Naive B cell (primary cell): ENCODE measurements at places on chromosomes 3 and 15.

GRCh38 chr3:197186887-197187588 is 111.4 kb downstream of the DLG1 start:
- peak; percentile 41 for DNase-seq

DNA sequence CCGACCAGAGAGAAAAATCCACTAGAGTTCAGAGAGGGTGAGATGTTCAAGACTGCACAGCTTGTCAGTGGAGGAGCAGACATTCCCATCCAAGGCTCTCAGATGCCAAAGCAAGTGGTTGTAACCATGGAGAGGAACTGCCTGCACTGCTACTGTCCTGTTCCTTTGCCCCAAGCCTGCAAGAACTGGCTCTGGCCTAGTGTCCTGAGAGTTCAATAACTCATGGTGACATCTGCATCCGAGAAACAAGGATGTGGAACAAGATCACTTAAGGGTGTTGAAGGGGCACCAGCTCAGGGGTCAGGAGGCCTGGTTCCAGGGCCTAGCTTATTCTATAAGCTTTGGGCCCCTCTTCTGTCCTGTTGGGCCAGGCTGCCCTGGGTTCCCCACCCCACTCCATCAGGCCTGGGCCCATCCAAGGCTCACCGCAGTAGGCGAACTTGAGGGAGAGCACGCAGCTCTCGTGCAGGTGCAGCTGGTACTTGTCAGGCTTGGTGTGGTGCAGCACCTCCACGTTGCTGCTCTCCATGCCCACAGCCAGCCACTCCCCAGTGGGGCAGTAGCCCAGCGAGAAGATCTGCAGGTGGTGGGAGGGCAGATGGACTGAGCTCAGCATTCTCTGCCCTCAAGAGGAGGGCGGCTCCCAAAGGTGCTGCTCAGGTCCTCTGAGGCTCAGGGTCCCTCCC is 45.6 kb downstream of the TLE3 start:
- no peak for DNase-seq

- no peak for DNase-seq
Measured at GRCh38 chr3:185629554-185630181, 43.6 kb downstream of the SENP2 start.

GRCh38 chr15:65095747-65096104 is 19.2 kb downstream of the KBTBD13 start:
- no peak for DNase-seq

DNA sequence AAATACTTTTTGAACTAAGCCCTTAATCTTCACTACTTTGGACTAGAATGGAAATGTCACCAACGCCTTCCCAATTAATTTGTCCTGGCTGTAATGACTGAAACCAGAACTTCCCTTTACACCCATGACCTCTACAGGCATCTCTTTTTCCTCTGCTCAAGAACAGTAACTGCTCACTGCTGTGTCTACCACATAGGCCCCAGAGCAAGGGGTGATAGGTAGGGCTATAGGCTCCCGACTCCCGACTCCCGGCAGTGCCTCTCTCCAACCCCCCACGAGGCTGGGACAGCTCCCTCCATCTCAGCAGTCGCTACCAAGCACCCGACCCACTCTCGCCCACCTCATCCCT is 384 bp upstream of the LEKR1 start:
- no peak for DNase-seq

DNA sequence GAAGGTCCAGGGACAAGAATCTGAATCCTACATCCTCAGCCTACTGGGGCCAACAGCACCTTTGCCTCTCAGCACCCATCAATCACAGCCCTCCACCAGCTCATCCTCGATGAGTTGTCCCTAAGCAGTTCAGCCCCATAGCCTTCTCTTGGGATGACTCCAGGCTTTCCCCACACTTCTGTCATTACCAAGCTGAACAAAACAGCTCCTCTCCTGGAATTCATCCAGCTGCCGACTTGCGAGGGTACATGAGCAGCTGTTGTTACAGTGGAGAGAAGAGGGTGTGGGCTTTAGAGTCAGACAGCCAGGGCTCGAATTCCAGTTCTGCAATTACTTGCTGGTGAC is 69.0 kb upstream of the THBS1 start:
- DNase-seq: no peak

- no peak for DNase-seq
Measured at GRCh38 chr3:195885036-195885891, 23.1 kb downstream of the TNK2 start.

GRCh38 chr3:155202626-155203025 is 90.9 kb downstream of the STRIT1 start:
- DNase-seq: no peak

DNA sequence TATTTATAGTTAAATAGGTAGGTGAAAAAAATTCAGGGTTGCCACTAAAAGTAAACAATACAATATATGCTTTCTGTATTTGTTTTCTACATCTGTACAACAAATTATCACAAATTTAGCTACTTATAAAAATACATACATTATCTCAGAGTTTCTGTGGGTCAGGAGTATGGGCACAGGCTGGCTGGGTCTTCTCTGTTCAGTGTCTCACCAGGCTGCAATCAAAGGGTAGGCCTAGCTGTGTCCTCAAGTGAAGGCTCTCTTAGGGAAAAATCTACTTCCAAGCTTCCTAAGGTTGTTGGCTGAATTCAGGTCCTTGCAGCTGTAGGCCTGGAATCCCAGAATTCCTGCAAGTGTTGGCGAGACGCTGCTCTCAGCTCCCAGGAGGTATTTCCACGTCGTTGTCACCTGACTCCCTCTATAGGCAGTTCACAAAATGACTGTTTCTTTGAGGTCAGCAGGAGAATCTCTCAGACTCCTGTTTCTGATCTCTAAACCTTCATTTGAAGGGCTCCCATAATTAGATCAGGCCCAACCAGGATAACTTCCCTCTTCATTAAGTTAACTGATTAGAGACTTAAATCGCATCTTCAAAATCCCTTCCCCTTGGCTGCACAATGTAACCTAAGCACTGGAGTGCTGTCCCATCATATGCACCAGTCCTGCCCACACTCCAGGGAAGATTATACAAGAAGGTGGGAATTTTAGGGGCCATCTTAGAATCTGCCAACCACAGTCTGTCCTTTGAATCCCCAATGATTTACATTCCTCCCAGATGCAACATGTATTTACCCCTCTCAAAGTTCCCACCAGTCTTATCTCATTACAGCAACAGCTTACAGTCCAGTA is 296.6 kb downstream of the SUCLG2 start:
- DNase-seq: no peak

- DNase-seq: no peak
Measured at GRCh38 chr3:54484334-54484733, 362.0 kb downstream of the CACNA2D3 start.

- DNase-seq: peak; percentile 81
Measured at GRCh38 chr15:84598250-84598649, 2.6 kb upstream of the ZSCAN2 start.
